ENCODE measurements at places on chromosomes 16 and 17.

GRCh38 chr17:1126801-1127550 is 52.8 kb downstream of the ABR start:
- DNase-seq = no peak

GRCh38 chr17:82331345-82331939 is 2.1 kb downstream of the SECTM1 start:
- no peak for DNase-seq

DNA sequence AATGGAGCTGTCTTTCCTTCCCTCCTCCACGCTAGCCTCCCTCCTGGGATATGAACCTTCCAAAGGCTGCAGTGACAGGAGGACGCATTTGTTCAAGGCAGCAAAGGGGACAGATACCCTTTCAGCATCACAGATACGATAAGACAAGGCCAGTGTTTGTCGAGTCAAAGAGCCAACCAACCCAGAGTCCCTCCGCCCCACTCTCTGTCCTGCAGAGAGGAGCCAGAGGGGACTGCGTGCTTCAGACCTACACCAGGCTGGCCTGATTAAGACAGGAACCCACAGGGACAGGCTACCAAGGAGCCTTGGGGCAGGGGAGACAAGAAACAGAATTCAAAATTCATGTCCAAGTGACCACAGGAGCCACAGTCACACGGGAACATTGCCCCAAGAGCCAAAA is 72.6 kb upstream of the CDH5 start:
- no peak for DNase-seq

- no peak for DNase-seq
These were observed 669.1 kb downstream of the HS3ST4 start for GRCh38 chr16:26360867-26361266.
